ENCODE measurements at places on chromosomes 4 and X.

DNA sequence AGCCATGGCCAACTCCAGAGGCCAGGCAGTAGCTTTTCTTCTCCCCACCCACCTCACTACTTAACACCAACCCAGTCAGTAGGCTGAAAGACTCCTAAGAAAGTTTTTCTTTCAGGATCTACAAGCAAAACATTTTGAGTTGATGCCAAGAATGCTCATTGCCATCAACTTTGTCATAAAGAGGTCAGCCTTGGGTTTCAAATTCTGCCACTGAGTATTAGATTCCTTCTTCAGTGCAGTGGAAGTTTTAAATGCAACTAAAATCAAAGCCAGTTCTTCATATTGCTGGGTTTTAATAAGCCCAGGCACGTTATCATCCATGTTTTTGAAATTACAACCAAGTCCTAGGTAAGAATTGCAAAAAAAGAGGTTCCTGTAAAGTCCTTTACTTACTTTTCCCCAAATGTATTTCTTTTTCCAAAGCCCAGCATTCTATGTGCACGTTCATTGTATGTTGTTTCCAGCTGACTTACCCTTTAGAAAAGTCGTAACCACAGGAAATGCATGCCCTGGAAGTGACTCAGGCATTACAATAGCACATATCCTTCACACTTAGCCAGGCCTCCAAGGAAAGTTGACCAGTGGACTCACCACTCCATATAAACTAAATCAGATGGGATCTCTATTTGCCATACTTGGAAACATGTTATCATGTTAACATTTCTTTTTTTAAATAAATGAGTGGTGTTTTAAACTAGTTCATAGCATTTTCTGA, 229.9 kb downstream of the SOX3 start:
- no peak for DNase-seq

DNA sequence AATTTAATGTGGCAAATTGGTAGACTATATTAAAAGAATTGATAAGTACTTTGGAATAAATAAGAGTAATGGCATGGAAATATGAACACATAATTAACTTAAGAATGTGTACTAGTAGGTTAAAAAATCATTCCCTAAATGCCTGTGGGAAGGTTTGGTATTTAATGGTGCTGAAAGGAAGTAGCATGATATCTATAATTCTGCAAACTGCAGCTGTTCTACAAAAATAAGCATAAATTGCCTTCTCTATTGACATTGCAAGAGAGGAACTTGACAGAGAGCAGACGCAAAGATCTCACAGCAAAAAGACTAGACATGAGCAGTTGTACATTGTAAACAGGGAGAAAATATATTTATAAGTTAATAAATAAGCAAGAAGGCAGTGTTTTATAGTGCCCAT, 752.5 kb upstream of the PCDH10 start:
- no peak for DNase-seq

DNA sequence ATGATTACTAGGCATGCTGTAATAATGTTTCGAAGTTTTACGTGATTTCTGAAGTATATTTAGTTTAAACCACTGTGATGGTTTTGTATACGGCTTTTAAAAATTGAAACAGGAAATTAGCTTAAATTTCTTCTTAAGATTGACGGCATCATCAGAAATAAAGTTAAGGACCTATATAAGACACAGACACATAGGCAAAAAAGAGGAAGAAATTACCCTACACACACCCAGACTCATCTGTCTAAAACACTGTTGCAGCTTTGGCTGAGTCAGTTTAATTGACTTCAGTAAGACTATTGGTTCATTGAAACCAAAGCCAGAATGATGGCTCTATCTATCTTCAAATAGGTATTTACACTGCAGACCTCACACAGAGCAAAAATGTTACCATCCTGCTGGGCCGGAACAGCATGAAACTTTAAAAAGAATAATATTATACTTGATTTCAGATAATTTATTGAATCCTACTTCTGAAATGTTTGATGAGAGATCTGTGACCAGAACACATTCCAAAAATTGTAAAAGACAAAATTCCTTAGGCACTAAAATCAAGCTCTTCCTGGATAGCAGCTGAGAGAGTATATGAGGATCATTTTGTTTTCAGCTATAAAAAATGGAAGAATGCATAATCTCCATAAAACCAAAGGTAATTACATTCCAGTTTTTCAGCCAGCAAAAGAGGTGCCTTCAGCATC, 4.5 kb downstream of the HHIP start:
- DNase-seq, result no peak

DNA sequence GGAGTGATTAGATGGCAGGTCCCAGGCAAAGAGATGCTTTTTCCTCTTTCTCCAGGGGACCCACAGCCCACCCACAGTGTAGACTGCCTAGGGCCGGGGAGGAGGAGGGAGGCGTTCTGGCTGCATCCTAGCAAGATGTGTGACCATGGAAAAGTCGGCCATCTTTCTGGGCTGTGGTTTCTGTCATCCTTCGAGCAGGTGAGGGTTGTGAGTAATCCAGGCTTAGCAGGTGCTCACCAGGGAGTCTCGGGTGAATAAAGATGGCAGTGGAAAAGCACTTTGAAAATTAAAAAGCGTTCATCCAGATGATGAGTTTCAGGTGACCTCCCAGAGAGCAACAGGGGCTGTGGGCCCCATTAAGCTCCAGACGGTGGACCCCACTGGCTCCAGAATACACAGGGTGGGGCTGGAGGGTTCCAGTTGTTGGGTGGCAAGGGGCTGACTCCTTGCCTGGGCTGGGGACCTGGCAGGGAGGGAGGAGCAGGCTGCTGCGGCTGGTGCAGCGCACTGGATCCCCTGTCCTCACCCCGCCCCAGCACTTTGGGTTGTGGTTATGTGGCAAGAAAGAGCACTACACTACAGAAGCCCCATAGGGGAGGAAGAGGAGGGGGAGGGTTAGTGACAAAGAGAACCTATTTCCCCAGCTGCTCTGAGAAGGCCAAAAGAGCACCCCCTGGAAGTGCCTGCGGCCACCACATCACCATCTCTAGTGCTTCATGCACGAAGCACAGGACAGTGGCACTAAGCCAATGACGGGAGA, 23.7 kb downstream of the ELF4 start:
- DNase-seq, result no peak

DNA sequence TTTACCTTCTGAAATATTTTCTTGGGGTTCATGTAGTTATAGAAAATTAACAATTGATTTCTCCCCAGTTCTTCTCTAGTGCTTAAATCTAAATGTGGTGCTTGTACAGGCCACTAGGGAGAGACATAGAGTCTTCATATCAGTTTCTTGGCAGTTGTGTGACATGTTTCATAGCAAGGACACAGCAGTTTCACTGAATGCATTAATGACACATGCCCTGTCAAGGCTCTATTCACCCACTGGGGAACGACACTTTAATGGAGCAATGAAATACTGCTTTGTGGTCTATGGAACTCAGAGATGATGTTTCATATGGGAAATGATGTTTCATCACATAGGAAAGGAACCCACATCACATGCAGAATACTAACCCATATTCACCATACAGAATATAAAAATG, 2.8 kb downstream of the VEGFC start:
- DNase-seq, result no peak

- DNase-seq, result no peak
These were observed 285.7 kb upstream of the TRAM1L1 start for GRCh38 chr4:117370944-117371668.

GRCh38 chr4:99074816-99075215, 13.8 kb downstream of the ADH5 start:
- DNase-seq, result no peak

- DNase-seq, result no peak
These were observed 159.5 kb downstream of the SHOX start for GRCh38 chrX:790041-790506.

- no peak for DNase-seq
These were observed 2.0 kb upstream of the PROM1 start for GRCh38 chr4:16085822-16086221.

GRCh38 chr4:8904666-8905065, 33.0 kb upstream of the HMX1 start:
- no peak for DNase-seq
